H7 (cell line): ENCODE measurements at places on chromosomes 5 and 9. TPM values are rescaled to one million over a fixed set of nuclear protein-coding genes. Genes with fewer than 3 reads are reported as not detected.

DNA sequence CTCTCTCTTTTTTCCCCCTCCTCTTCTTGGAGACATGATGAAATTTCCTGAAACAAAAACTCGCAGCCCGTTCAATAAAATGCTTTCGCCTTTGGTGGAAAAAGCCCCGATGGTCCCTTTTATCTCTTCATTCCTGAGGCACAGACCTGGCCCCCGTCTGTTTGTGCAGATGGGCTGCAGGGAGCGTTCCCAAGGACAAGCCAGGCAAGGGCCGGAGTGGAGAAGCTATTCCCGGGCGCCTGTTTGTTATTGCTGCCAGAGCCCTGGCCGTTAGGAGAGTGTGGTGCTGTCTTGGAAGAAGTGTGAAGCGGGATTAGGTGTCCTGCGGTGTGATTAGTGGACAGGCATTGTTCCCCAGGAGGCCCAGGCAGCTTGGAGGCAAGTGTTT is 71.9 kb downstream of the SMIM23 start:
- peak; percentile 60 for DNase-seq

DNA sequence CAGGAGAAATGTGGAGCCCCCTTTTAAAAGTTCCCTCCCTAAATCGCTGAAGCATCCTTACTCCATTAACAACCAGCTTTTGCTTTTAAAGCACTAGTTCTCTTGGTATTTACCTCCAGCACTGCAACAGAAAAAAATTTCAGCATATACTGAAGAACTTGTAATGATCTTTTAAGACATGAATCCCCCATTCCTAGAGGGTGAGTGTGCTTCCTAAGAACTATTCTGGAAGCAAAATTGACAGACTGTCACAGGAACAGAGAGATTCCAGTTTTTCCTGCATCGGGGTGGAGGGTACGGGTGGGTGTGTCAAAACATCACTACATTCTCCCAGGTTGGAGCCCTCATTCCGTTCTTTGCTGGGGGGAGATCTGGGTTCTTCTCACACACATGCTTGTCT is 151.9 kb downstream of the EBF1 start:
- no peak for DNase-seq

The NEK6 gene
- 17.1 and 17.6 TPM in 2 replicates for total RNA-seq

- DNase-seq: no peak
Observed at GRCh38 chr9:101376111-101376848, 8.5 kb downstream of the BAAT start.

- peak; percentile 40 for DNase-seq
Observed at GRCh38 chr5:42813533-42813932, 1.8 kb upstream of the SELENOP start.
